Aortic smooth muscle cell (primary cell): ENCODE measurements at places on chromosomes 11 and 22. TPM values are rescaled to one million over a fixed set of nuclear protein-coding genes. Genes with fewer than 3 reads are reported as not detected.

FOSL1 gene
- 24.0 and 32.9 TPM in 2 replicates for total RNA-seq

SPON1 gene
- 4.6 and 58.3 TPM in 2 replicates for total RNA-seq

PARVG gene
- 0.06 and 0.13 TPM in 2 replicates for total RNA-seq

GGTLC2 gene
- total RNA-seq, result not detected in 2 replicates

P4HA3 gene
- 3.6 and 10.6 TPM in 2 replicates for total RNA-seq

MYRF gene
- total RNA-seq, result 0.40 and 0.44 TPM in 2 replicates

CEP126 gene
- 4.2 and 6.3 TPM in 2 replicates for total RNA-seq

NPAS4 gene
- not detected in 2 replicates for total RNA-seq

PRG3 gene
- not detected in 2 replicates for total RNA-seq

DNAJB7 gene
- total RNA-seq, result not detected in 2 replicates

KCNA4 gene
- total RNA-seq, result not detected in 2 replicates
